Left lobe of liver (tissue), 2 donors: ENCODE measurements at places on chromosomes 12 and 14.

DNA sequence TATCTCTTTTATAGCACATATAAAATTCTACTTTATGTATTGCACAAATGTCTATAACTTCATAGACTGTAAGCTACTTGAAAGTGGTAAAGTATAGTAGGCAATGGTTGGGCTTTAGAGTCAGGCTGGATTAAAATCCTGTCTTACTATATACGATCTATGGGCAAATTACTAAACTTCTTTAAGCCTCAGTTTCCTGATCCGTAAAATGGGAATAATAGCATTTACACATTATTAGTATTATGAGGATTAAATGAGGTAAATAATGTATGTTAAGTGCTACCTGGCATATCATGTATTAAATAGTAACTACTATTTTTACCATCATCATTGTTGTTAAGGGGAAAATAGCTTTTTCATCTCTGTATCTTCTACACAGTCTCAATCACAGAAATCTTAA is 14.4 kb downstream of the POLE2 start:
- no peak for DNase-seq

- no peak for DNase-seq
These were observed 742.2 kb downstream of the VRK1 start for GRCh38 chr14:97539411-97539795.

GRCh38 chr14:38329246-38329645 is 73.4 kb upstream of the CLEC14A start:
- DNase-seq, result no peak

DNA sequence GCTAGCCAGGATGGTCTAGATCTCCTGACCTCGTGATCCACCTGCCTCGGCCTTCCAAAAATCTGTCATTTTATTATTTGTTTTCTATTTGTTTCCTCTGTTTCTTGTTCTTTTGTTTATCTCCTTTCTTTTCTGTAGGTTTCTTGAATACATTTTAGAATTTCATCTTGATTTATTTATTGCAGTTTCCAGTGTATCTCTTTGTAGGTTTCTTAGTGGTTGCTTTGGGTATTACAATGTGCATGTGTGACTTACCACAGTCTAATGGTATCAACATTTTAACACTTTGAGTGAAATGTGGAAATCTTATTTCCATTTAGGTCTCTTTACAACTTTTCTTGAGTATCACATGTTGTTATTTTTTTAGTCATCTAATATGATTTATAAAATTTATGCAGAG is 29.9 kb upstream of the MUCL1 start:
- no peak for DNase-seq

- DNase-seq, result peak; percentile 30
These were observed 45.8 kb upstream of the EIF5 start for GRCh38 chr14:103288076-103288766.

- DNase-seq, result no peak
These were observed 513.0 kb downstream of the TMEM121 start for GRCh38 chr14:106039400-106039799.

- no peak for DNase-seq
These were observed 81.0 kb upstream of the RASSF8 start for GRCh38 chr12:25877446-25877845.

GRCh38 chr12:65827827-65828231 is 3.5 kb downstream of the HMGA2 start:
- no peak for DNase-seq

- no peak for DNase-seq
These were observed 9.2 kb upstream of the KLRG1 start for GRCh38 chr12:8980137-8980536.
